Dorsolateral prefrontal cortex (tissue), 122 donors: ENCODE measurements at places on chromosomes 7 and 10. TPM values are rescaled to one million over a fixed set of nuclear protein-coding genes. Genes with fewer than 3 reads are reported as not detected.

SPDYE9 gene
- not detected for total RNA-seq

MIOS gene
- 30.2 TPM for total RNA-seq

DNA sequence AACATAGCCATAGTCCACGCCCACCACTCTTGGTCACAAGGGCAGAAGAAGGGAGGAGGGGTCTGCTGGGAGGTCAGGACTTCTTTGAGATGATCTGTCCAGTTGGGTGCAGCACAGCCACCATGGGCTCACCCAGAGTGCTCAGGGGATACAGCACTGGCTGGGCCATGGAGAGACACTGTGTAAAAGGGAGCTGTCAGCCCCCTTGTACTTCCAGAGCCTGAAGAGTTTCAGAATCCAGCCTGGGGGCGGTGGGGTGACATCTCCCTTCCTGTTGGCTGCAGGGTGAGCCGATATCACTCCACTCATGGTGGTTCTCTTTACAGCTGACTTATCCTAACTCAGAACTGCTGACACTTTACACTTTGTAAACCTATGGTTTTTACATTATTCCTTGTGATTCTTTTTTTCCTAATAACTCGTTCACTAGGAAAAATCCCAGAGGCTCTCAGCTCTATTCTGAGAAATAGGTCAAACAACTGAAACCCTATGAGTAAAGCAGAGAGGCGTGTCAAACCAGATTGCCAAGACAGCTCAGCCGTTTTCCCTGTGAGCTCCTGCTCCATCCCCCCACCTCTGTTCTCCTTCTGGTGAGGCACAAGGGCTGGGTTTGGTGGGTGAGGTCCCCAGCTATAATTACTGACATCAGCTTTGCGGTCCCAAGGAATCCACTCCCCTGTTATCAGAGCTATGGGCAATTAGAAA lies 3.2 kb upstream of the MRPS24 start:
- DNase-seq, result no peak

DNA sequence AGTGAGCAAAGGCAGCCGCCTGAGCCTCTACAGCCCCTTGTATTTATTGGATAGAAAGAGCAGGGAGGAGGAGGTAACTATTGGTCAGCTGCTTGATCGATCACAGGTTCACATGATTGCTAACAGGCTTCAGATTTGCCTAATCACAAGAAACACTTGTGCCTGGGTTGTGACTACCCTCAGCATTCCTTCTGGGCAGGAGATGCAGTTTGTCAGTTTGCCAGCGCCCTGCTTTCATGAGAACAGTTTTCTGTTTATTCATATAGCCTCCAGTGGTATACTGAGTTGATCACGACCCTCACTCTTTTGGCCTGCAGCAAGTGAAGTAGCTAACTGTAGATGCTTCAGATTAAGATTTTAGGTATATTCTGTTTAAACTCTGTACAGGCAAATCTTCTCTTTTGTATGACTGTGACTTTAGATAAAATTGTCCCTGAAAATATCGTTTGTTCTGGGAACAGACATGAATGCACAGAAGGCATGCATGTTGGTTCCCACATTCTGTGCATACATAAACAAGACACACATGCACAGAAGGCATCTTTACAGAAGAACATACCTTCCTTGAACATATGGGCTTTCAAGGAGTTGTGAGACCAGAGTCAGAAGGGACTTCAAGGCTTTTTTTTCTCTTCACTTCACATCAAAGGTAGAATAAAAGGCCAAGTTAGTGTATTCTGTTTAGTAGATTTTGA lies 422.4 kb upstream of the STEAP1 start:
- no peak for DNase-seq

DNA sequence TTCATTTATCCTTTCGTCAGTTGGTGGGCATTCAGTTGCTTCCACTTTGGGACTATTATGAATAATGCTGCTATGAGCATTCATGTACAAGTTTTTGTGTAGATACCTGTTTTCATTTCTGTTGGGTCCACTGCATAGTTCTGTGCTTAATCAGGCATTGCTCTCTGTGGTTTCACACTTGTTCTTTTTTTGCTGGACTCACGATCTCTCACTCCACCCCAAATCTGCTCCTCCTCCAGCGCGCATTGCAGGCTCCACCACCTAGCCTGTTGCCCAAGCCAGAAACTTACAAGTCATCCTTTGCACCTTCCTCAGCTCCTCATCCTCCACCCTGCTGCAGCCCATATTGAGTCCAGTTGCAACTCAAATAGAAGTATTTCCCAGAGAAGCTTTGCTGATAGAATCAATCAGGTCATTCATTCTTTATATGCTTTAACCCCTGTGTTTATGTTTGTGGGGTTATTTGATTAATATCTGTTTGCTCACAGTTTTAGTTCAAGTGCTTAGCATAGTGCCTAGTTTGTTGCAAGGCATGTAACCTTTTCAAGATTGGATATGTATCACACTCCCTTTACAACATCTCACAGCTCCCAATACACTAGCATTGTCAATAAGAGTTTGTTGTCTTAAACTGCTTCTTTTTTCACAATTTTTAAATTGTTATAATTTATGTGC lies 16.6 kb upstream of the AFAP1L2 start:
- no peak for DNase-seq

DNA sequence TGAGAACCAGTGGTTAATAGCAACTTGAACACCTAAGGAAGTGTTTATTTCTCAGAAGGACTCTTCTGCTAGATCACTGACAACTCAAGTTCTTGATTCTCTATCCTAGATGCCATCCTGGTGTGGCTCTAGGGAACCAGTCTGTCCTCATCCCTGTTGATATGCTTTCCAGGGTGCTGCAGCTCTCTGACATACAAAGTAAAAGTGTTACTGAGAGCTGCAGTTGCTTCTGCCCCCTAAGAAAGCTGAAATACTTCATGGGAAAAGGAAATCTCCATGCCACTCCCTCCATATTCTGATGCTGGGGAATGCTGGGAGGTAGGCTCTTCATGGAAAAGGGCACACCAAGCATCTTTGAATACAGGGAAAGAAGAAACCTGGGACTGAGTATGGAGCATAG lies 168.1 kb downstream of the KLF6 start:
- DNase-seq, result no peak
